Camera-type eye (tissue), 1 donor: ENCODE measurements at places on chromosomes 1 and 21. TPM values are rescaled to one million over a fixed set of nuclear protein-coding genes. Genes with fewer than 3 reads are reported as not detected.

ATP1A2 gene
- 50.0 TPM for total RNA-seq

KRTAP12-1 gene
- not detected for total RNA-seq

GNAT2 gene
- total RNA-seq, result 21.8 TPM

CD34 gene
- 54.6 TPM for total RNA-seq

UBXN10 gene
- 3.4 TPM for total RNA-seq

TRIM17 gene
- 3.5 TPM for total RNA-seq

TMEM79 gene
- total RNA-seq, result 3.7 TPM

FLVCR1 gene
- total RNA-seq, result 29.7 TPM

CFAP298 gene
- 38.8 TPM for total RNA-seq

OR10Z1 gene
- not detected for total RNA-seq

CACNA1E gene
- 6.3 TPM for total RNA-seq

SLAMF7 gene
- total RNA-seq, result 0.22 TPM

CD244 gene
- 0.16 TPM for total RNA-seq

VCAM1 gene
- 17.2 TPM for total RNA-seq

LCE1E gene
- not detected for total RNA-seq

CELA3A gene
- total RNA-seq, result not detected

RHBG gene
- total RNA-seq, result not detected

NR1I3 gene
- total RNA-seq, result not detected

SPRR3 gene
- total RNA-seq, result not detected

DENND4B gene
- 33.4 TPM for total RNA-seq

OR10T2 gene
- not detected for total RNA-seq

CFAP141 gene
- not detected for total RNA-seq

FAM229A gene
- 3.1 TPM for total RNA-seq

KAZN gene
- total RNA-seq, result 22.5 TPM

LEPR gene
- total RNA-seq, result 73.2 TPM

TRNAU1AP gene
- total RNA-seq, result 28.0 TPM

DR1 gene
- 57.9 TPM for total RNA-seq

IVL gene
- 0.44 TPM for total RNA-seq

RBP7 gene
- total RNA-seq, result 2.6 TPM

POGK gene
- total RNA-seq, result 49.5 TPM

C1QTNF12 gene
- 2.5 TPM for total RNA-seq

AMY1A gene
- total RNA-seq, result not detected

ANKRD65 gene
- total RNA-seq, result 8.1 TPM
